Inflammatory macrophage (primary cell): ENCODE measurements at places on chromosomes 13 and 19.
A peak's percentile ranks its signal among the peaks of the same experiment; 100 is the strongest.

- DNase-seq: no peak
These were observed 814.2 kb upstream of the SLITRK5 start for GRCh38 chr13:86856991-86857390.

DNA sequence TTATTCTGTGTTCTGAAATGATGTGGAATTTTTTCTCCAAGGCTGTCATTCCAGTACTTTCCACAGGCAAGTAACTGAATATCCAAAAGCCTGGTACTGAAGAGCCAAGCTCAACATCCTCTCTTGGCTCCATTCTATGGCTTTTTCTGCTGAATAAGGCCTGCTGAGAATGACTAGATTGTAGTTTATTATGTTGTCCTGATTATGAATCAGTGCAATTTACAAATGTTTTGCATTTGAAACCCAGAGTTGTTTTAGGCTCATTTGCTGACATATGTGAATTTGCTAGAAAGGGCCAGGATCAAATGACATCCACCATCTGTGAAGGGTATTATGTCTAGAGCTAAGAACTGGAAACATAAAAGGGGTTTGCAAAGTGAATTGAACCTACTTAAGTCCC lies 596.6 kb downstream of the KCTD12 start:
- no peak for DNase-seq

DNA sequence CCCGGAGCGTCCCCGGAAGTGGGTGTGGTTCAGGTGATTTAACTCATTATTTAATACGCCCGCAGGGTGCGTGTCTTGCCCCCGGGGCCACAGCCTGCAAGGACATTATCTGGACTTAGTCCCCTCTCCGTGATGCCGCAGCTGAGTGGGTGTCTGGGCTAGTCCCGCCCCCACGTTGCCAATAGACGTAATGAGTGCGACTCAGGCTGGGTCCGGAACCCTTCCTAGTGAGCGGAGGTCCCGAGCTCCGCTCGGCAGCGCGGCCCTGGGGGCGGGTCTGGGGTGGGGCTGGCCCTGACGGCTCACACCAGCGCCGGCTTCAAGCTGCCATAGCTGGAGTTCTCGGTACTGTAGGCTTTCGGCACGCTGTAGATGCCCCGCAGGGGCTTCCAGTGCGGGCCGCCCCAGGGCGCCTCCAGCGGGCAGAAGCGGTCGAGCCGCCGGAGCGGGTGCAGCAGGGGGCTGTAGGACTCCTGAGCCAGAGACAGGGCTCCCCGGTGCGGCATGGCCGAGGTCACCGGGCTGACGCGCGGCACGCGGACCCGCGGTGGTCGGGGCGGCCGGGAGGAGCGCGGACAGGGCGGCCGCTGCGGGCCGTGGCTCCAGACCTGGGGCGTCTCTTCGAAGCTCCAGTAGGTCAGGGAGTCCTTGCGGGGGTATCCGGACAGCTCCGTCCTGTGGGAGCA lies 918 bp upstream of the LHB start:
- peak; percentile 24 for DNase-seq

DNA sequence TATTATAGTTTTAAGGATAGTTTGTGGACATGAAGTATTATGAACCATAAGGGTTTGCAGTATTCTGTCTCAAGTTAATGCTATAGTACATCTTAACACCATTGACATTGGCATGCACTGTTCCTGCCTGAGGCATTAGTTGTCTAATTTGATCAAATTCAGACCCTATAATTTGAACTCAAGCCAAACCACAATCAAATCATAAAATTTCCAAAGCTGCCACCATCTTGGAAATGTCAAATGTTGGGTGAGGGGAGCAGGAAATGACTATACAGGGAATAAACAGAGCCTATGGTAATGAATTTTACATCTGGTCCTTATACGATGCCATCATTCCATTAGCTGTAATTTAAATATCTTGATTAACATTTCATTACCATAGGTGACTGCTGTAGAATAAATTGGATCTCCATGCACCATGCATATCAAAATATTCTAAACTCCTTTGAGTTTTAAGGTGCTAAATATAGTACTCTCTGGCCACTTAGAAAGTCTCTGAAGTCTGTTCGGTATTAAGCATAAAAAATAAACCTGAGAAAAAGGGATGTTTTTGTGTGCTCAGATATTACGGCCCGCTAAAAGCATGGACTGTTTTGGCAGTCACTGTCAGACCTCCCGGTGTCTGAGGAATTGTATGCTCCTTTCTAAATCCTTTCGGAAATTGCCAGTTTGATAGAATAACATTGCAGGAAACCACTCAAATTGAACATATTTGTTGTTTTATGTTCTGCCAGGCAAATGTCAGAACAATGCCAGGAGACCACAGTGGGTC lies 257.7 kb downstream of the SPRY2 start:
- no peak for DNase-seq

DNA sequence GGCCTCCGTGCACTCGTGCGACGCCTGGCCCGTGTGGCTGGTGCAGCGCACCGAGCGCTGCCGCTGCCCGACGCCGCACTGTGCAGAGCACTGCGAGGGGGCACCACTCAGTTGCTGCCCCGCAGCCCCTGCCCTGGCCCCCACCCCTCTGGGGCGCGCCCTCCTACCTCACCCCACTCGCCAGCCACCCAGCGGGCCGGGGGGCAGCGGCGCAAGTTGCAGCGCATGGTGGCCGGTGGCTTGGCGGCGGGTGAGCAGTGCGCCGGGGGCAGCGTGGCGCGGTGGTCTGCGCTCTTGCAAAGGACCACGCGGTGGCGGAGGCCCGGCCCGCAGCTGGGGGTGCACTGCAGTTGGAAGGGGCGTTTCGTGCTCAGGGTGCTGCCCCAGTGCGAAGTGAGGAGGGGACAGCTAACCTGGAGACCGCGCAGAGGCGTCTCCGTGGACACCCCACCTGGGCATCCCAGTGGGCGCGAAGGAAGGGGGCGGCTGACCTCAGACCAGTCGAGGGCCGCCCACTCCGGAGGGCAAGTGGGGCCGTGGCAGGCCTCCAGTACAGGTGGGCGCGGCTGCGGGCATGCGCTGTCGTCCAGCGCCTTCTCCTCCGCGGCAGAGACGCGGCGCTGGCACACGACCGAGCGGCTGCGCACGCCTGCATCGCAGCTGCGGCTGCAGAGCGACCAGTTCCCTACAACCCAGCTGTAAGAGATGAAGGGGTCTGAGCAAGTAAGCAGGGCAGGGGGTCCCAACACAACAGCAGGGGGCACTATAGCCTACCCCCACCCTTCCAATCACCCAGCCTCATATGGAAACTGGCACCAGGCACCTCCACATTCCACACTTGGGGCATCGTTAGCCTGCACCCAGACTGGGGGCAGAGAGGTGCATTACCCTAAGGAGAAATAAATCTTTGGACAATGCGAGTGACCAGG lies 8.0 kb upstream of the MYO1F start:
- no peak for DNase-seq

DNA sequence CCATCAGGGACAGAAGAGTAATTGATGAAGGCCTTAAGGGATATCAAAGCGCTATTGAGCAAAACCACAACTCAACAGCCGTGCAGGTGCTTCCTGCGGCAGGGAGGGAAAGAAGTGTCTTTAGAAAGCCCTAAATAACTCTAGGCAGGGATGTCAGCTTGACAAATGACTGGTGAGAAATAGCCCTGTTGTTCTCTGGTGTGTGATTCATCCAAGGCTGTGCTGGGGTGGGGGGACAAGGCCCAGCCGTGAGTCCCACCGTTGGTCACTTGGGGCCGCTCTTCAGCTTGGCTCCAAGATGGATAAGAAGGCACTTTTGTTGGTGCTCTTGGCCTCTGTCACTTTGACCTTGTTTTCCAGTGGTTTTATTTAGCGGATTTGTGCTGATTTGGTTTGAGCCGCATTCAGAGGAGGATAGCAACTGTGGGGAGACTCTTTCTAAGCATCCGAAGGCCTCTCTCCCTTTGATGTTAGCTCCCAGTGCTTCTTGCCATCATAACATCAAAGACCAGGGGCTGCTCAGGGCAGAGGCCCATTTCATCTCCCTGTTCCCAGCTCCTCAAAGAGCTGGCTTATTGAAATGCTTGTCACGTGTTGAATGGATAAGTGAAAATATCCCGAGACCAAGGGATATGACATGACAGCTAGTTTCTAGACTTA lies 130.3 kb upstream of the SERP2 start:
- DNase-seq: peak; percentile 47
